ENCODE measurements at places on chromosomes 2 and 18.

DNA sequence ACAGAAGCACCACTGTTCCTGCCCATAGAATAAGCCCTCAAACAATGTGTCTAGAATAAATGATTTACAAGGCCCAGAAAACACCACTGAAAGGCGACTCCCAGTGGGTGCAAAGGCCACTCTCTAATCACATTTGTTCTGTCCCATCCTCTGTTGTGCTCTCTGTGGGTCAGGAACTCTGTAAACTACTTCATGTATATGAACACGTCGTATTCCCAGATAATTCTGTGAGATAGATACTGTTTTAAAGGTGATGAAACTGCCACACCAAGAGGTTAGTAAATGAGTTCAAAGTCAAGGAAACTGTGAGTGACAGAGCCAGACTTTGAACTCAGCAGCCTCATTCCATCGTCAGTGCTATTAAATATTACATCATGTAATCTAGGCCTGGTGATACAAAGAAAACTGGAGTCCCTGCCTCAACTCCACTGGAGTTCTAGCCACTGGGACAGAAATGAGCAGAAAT is 269.7 kb upstream of the DCC start:
- DNase-seq, result no peak

DNA sequence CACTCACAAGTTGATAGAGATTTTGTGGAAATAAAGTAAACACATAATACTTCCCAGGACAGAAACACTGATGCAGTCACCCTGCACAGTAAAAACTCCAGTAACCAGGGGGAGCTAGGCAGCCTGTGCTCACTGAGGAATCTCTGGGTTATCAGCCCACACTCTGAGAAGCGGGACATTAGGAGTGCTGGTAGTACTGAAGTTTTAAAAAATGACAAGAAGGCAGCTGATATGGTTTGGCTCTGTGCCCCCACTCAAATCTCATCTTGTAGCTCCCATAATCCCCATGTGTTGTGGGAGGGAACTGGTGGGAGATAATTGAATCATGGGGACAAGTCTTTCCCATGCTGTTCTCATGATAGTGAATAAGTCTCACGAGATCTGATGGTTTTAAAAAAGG is 31.4 kb downstream of the KCTD1 start:
- DNase-seq, result no peak

GRCh38 chr2:127541809-127542208 is 6.3 kb downstream of the MYO7B start:
- no peak for DNase-seq

GRCh38 chr2:29253-29652 is 17.1 kb downstream of the FAM110C start:
- no peak for DNase-seq

DNA sequence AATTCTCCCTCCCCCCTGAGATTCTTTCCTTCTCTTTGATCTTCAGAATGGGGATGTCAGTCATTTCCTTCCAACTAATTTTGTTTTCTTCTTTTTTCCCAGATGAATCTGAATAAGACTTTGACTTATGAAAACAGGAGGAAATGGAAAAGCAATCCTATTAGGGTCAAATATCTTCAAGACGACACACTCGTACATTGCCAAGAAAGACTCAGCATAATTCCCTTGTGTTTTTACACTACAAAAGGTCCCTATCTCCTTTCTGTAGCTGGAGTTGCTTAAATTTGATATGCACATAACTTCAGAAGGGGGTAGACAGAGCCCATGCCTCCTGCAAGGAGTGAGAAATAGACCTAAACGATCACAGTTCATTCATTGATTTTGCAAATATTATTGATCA is 230.3 kb upstream of the RBBP8 start:
- DNase-seq, result no peak

DNA sequence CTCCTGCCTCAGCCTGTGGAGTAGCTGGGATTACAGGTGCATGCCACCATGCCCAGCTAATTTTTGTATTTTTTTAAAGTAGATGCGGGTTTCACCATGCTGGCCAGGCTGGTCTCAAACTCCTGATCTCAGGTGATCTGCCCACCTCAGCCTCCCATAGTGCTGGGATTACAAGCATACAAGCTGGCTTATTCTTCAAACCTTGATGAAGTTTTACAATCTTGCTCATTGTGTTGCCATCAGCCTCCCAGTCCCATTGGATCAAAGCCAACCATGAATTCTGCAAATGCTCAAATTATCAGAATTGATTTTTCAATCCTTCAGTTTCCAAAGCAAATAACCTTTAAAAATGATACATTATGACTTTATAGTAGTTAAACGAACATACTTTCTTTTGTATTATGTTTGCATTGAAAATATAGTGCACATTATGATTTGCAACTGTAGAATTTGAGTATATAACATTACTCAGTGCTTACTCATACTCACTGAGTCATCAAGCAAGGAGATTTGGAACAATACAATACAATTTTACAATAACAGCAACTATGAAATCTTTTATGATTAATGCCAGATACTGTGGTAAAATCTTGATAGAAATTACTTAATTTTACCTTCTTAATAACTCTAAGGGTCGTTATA is 1491.9 kb upstream of the CELF4 start:
- DNase-seq, result no peak

GRCh38 chr2:63983986-63984605 is 35.1 kb downstream of the VPS54 start:
- no peak for DNase-seq

DNA sequence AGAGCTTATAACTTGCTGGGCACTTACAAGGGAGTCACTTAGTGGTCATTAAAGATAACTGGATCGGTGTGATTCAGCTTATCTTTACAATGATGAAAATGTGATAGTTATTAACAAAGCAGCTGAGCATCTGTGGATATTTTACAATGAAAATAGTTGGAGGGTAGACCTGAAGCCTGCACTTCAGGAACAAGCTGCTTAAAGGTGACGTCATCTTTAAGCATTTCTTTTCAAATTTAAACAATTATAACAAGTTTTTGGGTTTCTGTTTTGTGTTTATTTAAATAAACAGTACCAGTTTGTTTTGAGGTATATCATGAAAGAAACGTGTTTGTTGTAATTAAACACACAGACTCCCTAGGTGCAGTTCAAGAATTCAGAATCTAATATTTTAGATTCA is 513.9 kb downstream of the ZNF516 start:
- no peak for DNase-seq

DNA sequence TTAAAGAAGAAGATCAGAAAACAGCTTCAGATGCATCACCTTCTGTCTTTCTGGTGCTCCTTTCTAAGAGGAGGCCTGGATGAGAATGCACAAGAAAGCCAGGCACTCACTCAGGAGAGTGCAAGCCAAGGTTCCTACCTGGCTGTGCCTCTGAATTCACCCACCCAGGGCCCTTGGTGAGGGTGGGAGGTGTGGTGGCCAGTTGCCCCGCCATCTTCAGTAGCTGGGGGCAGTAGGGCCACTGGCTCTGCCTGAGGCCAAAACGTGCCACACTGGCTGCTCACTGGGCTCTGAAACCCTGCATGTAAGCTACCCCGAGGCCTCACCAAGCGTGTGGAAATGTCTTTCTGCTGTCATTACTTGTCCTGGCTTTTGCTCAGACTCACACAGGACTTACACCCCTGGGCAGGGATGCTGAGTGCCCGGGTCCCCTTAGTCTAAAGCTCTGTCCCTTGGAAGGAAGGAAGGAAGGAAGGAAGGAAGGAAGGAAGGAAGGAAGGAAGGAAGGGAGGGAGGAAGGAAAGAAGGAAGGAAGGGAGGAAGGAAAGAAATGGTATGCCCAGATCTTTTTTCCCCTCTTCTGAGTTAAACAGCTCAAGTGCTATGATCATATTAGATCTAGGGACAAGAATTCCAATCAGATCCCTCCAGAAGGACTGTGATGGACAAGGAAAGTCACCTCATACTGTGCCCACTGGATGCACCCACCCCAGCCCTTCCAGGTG is 8.5 kb upstream of the LBH start:
- DNase-seq, result no peak

DNA sequence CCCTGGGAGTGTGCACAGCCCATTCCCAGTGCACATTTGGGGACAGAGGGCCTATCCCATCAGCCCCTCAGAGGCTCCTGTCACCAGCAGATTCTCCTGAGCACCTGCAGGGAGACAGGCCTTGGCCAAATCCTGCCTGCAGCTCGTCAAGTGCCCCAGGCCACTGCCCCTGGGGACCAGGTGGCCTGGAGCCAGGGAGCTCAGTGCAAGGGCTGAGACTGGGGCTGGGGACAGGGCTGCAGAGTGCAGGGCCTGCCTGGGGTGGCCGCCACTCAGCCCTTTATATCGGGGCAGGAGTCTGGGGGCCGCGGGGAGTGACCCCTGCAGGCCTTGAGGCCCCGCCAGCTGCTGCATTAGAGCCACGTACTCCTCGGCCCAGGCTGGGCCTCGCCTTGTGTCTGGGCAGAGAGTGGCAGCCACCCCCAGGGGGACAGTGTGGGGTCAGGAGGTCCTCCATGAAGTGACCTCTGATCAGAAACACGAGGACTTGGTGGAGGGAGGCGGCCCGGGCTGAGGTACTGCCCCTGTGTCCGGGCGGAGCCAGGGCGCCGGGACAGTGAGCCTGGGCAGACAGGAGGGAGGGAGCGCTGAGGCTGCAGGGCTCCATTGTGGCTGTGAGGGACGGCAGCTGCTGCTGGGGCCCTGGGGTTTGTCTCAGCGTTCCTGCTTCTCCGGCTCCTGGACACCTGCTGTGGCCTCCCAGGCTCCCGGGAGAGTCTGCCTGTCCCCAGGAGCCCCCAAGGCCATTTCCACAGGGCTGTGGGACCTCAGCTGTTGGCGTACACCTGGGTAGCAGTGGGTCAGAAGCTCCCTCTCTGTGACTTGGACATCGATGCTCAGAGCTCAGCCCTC is 24.2 kb downstream of the GPC1 start:
- DNase-seq, result no peak

GRCh38 chr2:184402381-184402780 is 195.9 kb upstream of the ZNF804A start:
- DNase-seq, result no peak

GRCh38 chr18:24396082-24396633 is 1.5 kb downstream of the OSBPL1A start:
- DNase-seq, result no peak

- DNase-seq, result no peak
Measured at GRCh38 chr18:69658685-69659084, 258.0 kb downstream of the DOK6 start.

DNA sequence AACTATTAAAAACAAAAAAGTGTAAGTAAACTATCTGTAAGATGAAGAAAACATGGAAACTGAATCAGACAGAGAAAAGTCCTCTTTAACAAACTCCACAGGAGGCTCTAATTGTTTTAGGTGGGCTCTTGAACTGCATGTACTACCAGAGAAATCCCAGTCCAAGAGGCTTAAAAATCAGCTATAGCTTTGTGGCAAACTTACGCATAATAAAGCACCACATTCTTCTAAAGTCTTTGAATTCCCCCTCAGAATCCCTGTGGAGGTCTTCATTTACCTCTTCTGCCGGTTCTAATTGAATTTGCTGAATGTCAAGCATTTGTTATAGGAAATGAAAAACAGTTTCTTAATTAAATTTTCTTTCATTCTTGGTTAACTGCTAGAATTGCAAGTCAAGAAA is 40.8 kb downstream of the CHN1 start:
- DNase-seq, result no peak

DNA sequence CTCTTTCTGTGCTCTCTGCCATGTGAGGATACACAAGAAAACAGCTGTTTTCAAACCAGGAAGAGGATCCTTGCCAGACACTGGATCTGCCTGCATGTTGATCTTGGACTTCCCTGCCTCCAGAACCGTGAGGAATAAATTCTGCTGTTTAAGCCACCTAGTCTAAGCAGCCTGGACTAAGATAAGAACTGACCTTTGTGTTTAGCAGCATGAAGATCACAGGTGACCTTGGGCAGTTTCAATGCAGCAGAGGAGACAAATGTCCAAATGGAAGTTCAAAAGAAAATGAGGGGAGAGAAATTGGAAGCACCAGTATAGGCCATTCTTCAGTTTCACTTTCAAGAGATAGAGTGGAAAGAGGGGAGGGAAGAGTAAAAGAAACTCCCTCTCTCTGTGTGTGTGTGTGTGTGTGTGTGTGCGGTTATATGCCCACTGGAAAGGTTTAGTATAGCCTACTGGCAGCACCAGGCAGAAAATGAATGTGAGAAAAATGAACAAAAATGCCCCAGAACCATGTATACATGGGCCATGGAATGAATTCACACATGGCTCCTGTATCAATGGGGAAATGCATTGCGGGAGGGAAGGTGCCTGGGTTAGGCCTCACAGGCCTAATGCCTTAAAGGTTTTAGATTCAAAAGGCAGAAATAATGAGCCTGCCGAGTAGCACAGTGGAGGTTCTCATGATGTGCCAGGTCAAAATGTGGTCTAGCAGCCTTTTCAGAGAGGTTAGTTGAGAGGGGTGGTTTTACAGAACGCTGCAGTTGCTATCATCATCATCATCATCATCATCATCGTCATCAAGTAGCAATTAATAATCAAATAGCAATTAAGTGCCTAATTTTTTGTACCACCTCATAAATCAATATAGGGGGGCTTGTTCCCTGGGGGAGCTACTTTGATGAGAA is 1.1 kb upstream of the CERS6 start:
- no peak for DNase-seq

DNA sequence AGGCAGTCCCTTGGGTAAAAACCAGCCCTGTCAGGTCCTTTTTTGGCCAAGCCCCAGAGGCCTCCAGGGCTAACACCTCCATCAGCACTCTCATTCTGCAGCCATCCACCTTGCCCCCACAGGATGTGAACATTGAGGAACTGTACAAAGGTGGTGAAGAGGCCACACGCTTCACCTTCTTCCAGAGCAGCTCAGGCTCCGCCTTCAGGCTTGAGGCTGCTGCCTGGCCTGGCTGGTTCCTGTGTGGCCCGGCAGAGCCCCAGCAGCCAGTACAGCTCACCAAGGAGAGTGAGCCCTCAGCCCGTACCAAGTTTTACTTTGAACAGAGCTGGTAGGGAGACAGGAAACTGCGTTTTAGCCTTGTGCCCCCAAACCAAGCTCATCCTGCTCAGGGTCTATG is 7.3 kb downstream of the IL1F10 start:
- no peak for DNase-seq

- no peak for DNase-seq
Measured at GRCh38 chr2:223019987-223020717, 31.8 kb upstream of the KCNE4 start.

DNA sequence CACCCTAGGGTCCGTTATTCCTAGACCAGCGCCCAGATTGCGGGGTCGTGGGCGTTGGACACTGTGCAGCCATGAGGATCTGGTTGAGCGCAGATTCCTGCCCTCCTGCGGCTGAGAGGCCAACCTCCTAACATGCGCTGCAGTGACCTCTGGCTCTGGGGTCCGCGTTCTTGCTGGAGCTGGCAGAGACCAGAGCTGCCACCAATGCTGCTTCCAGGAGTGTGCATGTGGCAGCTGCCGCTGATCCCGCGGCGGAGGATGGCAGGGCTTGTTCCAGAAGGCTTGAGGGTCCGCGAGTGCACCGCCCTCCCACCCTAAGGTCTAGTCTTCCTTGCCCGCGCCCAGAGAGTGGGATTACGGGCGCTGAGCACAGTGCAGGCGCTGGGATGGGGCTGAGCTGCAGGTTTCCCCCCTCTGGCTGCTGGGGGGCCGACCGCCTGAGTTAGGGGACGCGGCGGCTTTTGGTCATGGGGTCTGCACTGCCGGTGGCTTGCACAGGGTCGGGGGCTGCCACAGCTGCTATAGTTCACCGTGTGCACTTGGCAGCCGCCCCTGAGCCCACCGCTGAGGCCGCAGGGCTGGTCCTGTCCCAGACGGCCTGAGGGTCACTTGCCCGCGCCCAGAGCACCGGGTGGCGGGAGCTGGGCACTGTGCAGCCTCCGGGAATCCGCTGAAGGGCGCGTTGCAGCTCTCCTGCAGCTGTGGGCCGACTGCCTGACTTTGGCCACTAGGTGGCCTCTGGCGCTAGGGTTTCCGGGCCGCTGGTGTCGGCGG is 145.9 kb downstream of the CCDC74A start:
- peak; percentile 73 for DNase-seq

GRCh38 chr2:165287094-165287778 is 48.0 kb downstream of the SCN2A start:
- no peak for DNase-seq
